ENCODE measurements at places on chromosomes 6 and 20.

- DNase-seq = no peak
Measured at GRCh38 chr20:44730441-44730840, 15.2 kb upstream of the KCNK15 start.

GRCh38 chr6:122012578-122012977, 386.9 kb upstream of the HSF2 start:
- DNase-seq = no peak

DNA sequence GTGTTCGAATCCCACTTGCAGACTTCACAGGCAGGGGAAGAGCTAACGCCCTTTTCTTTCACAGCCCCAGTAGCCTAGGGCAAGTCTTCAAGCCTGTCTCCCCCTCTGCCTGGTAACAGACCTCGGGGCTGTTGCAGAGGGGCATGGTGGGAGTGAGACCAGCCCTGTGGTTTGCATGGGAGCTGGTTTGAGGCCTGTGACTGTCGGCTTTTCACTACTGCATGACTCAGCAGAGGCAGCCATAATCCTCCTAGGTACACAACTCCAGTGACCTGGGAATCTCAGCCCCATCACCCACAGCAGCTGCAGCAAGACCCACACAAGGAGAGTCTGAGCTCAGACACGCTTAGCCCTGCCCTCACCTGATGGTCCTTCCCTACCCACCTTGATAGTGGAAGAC, 55.3 kb upstream of the POPDC3 start:
- DNase-seq = no peak

- DNase-seq = no peak
Measured at GRCh38 chr6:142879527-142879926, 65.4 kb downstream of the HIVEP2 start.

DNA sequence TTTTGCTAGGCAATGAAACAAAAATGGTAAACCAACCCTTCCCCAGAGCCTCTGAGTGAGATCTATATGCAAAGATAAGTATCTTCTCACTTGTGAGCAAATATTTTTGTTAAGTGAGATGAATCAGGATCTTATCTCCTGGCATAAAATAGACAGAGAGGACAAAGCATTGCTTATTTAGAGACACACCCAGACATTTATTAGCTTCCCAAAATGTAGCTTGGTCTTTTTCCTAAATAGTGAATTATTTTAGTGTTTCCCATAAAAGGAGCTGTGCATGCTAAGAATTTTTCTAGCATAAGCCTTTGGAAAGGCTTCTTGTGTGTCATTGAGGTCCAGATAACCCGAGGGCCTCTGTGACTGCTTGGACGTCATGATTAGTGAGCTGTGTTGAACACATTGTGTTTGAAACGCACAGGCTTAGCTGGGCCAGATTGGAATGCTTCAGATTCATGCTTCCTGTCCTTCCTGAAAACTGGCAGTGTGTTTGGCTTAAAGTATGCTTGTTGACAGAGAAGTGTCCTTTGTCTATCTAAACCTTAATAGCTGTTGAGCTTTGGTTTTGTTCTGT, 16.5 kb downstream of the MTHFD1L start:
- DNase-seq = no peak

GRCh38 chr6:42555477-42556457, 8.1 kb upstream of the UBR2 start:
- DNase-seq = no peak

DNA sequence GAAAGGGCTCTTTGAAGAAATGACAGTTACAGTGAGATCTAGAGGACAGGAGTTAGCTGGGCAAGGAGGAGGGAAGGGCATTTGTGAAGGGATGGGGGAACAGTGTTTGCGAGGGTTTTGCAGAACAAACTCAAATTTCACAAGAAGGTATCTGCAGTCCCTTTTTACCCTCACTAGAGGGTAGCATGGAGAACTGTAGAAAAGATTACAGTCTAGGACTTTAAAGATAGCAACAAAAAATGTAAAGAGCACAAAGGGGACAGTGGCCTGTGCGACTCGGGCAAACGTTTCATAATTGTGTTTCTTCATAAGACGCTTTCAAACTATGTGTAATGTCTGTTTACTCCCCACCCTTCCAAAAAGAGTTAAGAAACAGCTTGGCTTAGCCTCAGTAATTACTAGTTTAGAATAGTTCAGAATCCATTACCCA, 21.2 kb upstream of the ASXL1 start:
- DNase-seq = no peak
